SK-N-SH treated with all-trans-retinoic acid at 6 μM for 48 hours (cell line): ENCODE measurements at places on chromosomes 4 and X.

GRCh38 chr4:81786063-81786763 is 314.5 kb upstream of the RASGEF1B start:
- no peak for ATAC-seq

- ATAC-seq, result peak; percentile 33
These were observed 763 bp upstream of the PRRG1 start for GRCh38 chrX:37348231-37348970.

DNA sequence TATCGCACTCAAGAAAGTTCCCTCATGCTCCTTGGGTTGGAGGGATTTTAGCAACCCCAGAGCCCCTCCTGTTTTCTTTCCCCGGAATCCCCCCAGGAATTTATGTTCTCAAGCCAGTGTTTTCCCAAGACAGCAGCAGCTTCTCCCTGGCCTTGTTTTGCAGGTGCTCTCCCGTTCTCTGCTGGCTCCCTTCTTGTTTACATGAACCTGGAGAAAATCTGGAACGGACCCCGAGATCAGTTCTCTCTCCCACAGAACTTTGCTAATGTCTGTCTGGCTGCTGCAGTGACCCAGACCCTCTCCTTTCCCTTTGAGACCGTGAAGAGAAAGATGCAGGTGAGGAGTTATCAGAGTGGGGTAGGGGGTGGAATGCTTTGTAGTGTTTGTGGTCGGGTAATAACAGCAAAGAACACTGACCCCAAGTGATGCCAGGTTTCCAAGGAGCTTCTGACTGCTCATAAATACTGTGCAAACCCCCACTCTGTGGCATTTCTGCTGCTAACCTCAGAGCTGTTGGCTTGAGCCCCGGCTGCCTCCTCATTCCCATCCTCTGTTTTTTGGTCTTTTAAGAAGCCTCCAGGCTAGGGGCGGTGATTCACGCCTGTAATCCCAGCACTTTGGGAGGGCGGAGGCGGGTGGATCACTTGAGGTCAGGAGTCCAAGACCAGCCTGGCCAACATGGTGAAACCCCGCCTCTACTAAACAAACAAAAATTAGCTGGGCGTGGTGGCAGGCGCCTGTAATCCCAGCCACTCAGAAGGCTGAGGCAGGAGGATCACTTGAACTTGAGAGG is 11.1 kb downstream of the SLC25A43 start:
- ATAC-seq, result peak; percentile 85

GRCh38 chr4:15656038-15656470 is 897 bp upstream of the FBXL5 start:
- no peak for ATAC-seq

DNA sequence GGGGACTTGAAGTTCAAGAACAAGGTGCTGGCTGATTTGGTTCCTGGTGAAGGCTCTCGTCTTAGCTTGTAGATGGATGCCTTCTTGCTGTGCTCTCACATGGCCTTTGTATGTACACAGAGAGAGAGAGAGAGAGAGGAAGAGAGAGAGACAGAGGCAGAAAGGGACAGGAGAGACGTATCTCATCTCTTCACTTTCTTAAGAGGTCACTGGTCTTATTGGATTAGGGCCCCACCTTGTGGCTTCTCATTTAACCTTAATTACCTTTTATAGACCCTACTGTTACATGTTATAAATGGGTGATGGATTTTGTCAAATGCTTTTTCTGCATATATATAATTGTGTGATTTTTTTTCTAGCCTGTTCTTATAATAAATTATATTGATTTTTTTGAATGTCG is 1444.2 kb downstream of the ADGRL3 start:
- peak; percentile 73 for ATAC-seq

GRCh38 chrX:13285693-13286092 is 34.2 kb downstream of the ATXN3L start:
- no peak for ATAC-seq
